NCI-H460 (cell line): ENCODE measurements at places on chromosomes 7 and 10. TPM values are rescaled to one million over a fixed set of nuclear protein-coding genes. Genes with fewer than 3 reads are reported as not detected.

The IRF5 gene
- total RNA-seq: 6.5 and 9.3 TPM in 2 replicates

The LLCFC1 gene
- total RNA-seq: not detected in 2 replicates

The PRSS1 gene
- not detected in 2 replicates for total RNA-seq

The TMEM176A gene
- 0.10 TPM in 1 of 2 replicates, not detected in the other for total RNA-seq

The ANXA8L1 gene
- total RNA-seq: not detected in 2 replicates

The CPEB3 gene
- total RNA-seq: 3.4 and 3.5 TPM in 2 replicates

The NODAL gene
- total RNA-seq: not detected in 2 replicates

The SPRN gene
- not detected in 2 replicates for total RNA-seq

GRCh38 chr10:3911713-3912442 lies 126.9 kb upstream of the KLF6 start:
- DNase-seq: no peak

DNA sequence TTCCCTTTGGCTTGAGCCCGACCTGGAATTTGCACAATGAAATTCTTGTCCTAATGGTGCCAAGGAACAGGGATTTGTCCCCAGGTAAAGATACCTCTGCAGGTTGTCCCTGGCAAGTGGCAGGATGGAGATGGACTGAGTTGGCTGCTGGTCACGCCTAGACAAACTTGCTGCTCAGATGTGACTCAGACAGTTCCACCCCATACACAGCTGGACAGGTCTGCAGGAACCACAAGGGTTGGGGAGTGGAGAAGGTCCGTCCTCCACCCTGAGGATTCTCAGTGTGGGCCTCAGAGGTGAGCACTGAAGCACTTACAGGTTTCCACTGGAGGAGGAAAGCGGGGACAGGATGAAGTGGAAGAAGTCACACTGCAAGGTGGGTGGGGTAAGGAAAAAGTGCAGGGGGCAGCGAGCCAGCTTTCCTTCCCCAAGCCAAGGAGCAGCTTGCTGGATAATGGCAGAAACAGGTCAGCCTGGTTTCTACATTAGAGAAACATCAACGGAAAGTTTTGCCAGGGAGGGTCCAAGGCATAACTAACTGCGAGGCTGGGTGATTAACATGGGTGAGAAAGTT lies 20.5 kb downstream of the ITPRIP start:
- DNase-seq: no peak

- no peak for DNase-seq
Measured at GRCh38 chr10:34728361-34728760, 86.7 kb downstream of the PARD3 start.

- peak; percentile 83 for DNase-seq
Measured at GRCh38 chr7:68547799-68548198, 1050.5 kb upstream of the AUTS2 start.

DNA sequence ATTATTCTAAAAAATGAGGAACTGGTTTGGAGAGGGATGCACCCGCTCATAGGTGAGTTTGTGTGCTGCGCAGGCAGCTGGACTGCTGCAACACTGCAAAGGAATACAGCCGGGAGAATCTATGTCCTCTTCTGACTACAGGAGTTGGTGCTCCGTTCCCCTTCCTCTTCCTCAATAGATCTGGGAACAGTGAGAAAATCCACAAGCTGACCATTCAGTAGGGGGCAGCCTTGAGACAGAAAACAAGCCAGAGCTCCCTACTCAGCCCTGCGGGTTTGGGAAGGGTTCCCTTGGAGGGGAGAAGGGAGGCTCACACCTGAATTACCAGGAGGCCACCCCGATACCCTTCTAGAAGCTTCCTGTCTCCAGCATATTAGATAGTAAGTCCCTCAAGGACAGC lies 87.3 kb upstream of the FOXI2 start:
- DNase-seq: peak; percentile 7

GRCh38 chr7:159115601-159116501 lies 28.8 kb downstream of the VIPR2 start:
- DNase-seq: no peak

GRCh38 chr7:104136981-104137380 lies 70.8 kb downstream of the ORC5 start:
- DNase-seq: no peak

- peak; percentile 71 for DNase-seq
Measured at GRCh38 chr10:10326116-10326515, 691.6 kb upstream of the CELF2 start.

- DNase-seq: no peak
Measured at GRCh38 chr10:31621733-31622132, 302.7 kb downstream of the ZEB1 start.

GRCh38 chr10:5620966-5621365 lies 45.4 kb downstream of the ASB13 start:
- DNase-seq: no peak

- DNase-seq: no peak
Measured at GRCh38 chr7:1956611-1957470, 275.9 kb downstream of the MAD1L1 start.

GRCh38 chr7:37832194-37832593 lies 16.2 kb upstream of the NME8 start:
- no peak for DNase-seq

GRCh38 chr7:128247640-128248194 lies 6.6 kb downstream of the LEP start:
- DNase-seq: peak; percentile 24

DNA sequence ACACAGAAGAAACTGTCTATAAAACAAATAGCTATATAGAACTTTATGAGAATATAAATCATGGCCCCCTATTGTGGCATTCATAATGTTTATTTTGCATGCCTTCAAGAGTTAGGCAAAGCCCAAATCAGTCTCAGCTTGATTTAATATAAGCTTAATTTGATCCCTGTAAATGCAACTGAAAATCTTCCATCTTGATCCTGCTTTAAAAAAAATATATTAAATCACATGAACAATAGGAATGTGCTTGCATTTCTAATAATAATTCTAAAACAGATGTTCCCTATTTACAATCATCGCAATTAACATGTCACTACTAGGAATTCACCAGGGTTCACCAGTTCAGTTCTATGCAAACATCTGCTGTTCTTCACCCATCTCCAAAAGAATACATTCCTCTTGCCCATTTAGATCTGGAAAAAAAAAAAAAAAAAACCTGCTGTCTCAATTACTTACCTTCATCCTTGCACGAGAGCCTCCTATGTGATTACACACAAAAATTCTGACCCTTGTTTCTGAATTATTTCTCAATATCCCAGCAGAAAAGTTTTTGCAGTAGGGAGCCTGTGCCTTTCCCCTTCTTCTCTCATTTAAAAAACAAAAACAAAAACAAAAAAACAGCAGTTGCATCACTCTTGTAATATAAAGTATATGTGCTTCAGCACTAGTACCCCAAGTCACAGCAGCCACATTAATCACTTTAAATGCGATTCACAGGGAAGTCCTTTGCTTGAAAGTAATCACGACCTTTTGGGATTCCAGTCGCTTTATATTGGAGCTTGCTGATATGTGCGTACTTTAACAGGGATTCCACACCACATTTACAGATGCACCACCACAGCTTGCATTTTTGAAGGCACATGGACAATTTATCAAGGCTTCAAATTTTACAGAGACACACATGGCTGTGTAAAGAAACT lies 194.8 kb upstream of the KMT2E start:
- DNase-seq: no peak

DNA sequence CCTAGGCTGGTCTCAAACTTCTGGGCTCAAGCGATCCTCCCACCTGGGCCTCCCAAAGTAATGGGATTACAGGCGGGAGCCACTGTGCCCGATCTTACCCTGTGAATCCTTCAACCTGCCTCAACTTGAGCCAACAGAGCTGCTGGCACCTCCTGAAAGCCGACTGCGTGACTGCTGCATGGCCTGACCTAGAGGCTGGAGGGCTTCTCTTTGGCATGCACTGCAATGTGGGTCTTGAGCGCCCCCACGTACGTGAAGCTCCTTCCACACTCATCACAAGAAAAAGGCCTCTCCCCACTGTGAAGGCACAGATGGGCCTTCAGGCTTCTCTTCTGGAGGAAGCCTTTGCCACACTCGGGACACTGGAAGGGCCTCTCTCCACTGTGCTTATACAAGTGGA lies 12.9 kb upstream of the ZNF786 start:
- no peak for DNase-seq

- DNase-seq: no peak
Measured at GRCh38 chr10:61335359-61335758, 117.8 kb downstream of the TMEM26 start.
